ENCODE measurements at places on chromosomes 7 and 10. TPM values are rescaled to one million over a fixed set of nuclear protein-coding genes. Genes with fewer than 3 reads are reported as not detected.

Gene SPDYE9
- total RNA-seq = not detected

Gene WEE2
- total RNA-seq = not detected

Gene CRPPA
- total RNA-seq = 0.85 TPM

Gene HECTD2
- 2.6 TPM for total RNA-seq

Gene MYH16
- total RNA-seq = 1.2 TPM

Gene SH2D4B
- total RNA-seq = not detected

Gene SEMA3A
- total RNA-seq = 33.4 TPM

Gene MSS51
- total RNA-seq = 0.28 TPM

Gene ACHE
- not detected for total RNA-seq
